ENCODE measurements at places on chromosomes 12 and 14. TPM values are rescaled to one million over a fixed set of nuclear protein-coding genes. Genes with fewer than 3 reads are reported as not detected.

The JKAMP gene
- 88.8 TPM for total RNA-seq

The CPNE6 gene
- not detected for total RNA-seq

The FAM181A gene
- not detected for total RNA-seq

The C1QL4 gene
- 0.13 TPM for total RNA-seq

The CLEC4A gene
- total RNA-seq, result 0.14 TPM

The KRT7 gene
- total RNA-seq, result 206 TPM

The TAS2R20 gene
- 8.6 TPM for total RNA-seq

The OTOGL gene
- 5.3 TPM for total RNA-seq

The MORN3 gene
- 0.29 TPM for total RNA-seq
